ENCODE measurements at places on chromosomes 16 and 17.

DNA sequence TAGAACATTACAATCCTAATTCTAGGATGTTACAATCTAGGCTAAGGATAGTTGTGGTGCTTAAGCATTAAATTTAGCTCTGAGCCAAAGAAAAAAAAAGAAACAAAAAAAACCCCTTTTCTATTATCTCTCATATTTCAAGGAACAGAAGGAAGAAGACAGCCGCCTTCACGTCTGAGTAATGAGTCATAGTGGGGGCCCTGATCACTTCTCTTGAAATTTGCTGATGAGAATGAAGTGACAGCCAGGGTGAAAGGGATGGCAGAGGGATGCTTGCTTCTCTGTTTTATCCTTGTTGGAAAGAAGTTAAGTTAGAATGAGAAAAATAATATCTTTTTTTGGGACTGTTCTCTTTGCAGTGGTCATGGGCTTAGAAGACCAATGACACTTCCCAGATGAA is 82.6 kb upstream of the MPHOSPH6 start:
- no peak for DNase-seq
- peaks cover 2% of the 10 kb centered on the region for H3K4me1 ChIP-seq
- no peak overlapping the region for H3K27ac ChIP-seq
- H3K4me3 ChIP-seq, result no peak overlapping the region
- peaks cover 15% of the 10 kb centered on the region for H3K27me3 ChIP-seq

GRCh38 chr17:15409721-15410250 is 57.6 kb downstream of the CDRT4 start:
- no peak for DNase-seq
- H3K27me3 ChIP-seq, result no peaks in the 10 kb centered on the region
- no peak overlapping the region for H3K27ac ChIP-seq

GRCh38 chr17:82110298-82110697 is 12.3 kb upstream of the FASN start:
- no peaks in the 10 kb centered on the region for H3K36me3 ChIP-seq
- no peak for DNase-seq
- H3K27me3 ChIP-seq, result no peaks in the 10 kb centered on the region
- peaks cover 23% of the 10 kb centered on the region for H3K4me1 ChIP-seq
- peak overlapping the region; percentile 36 for H3K27ac ChIP-seq
- H3K4me3 ChIP-seq, result no peak overlapping the region

GRCh38 chr17:63834431-63835166 is 7.1 kb upstream of the FTSJ3 start:
- peaks cover 34% of the 10 kb centered on the region for H3K36me3 ChIP-seq
- H3K4me1 ChIP-seq, result peaks cover 44% of the 10 kb centered on the region
- DNase-seq, result peak; percentile 57
- H3K27me3 ChIP-seq, result no peaks in the 10 kb centered on the region
- H3K4me3 ChIP-seq, result no peak overlapping the region

- no peaks in the 10 kb centered on the region for H3K4me1 ChIP-seq
- H3K36me3 ChIP-seq, result no peaks in the 10 kb centered on the region
- peaks cover 11% of the 10 kb centered on the region for H3K27me3 ChIP-seq
- no peak overlapping the region for H3K4me3 ChIP-seq
Measured at GRCh38 chr17:34249478-34249877, 5.6 kb upstream of the CCL2 start.

DNA sequence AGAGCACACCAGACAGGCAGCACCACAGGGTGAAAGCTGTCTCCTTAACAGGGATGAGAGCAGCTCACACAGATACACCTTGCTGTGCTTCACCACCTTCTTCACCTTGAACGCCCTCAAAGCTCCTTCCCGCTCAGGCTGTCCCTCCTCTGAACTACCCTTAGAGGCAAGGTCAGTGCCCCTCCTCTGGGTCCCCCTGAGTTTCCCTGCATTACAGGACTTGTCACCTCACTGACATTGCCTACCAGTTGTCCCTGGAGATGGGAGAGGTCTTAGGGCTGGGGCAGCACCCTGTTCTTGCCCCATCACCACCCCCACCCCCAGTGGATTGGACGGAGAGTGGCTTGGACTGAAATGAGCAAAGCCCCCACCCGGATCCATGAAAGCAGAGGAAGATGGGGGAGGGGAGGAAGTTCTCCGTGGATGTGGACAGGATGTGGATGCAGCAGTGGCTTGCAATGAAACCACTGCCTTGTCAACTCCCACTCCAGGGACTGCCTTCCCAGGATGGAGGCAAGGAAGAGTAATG is 73.2 kb upstream of the CDH5 start:
- no peaks in the 10 kb centered on the region for H3K4me1 ChIP-seq
- no peak overlapping the region for H3K27ac ChIP-seq
- no peak overlapping the region for H3K4me3 ChIP-seq

DNA sequence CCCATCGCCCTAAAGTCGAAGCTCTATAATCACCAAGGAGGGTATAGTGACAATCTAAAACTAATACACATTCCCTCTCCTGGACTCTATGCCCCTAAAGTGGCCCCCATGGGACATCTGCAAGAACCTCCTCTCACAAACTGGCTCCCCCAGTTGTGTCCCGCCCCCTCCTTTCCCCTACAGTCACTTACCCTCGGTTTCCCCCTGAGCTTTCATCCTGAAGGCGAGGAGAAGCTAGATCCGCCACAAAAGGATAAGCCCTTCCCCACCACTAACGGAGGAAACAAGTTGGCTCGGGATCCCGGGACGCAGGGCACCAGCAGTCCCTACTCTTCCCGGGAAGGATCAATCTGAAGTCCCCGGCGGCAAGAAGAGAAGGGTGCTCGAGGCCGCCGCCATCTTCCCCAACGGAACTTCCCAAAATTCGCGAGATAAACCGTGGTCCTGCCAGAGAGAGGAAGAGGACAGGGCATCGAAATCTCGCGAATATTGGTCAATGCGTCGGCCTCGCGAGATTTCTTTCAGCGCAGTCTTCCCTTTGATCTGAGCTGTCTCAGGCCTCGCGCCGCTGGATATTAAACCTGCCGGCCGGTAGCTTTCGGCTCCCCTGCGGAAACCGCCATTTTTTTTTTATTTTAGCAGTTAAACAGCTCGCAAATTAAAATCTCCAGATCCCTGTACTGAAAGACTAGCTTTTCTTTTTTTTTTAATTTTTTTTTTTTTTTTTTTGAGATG is at the start of gene MED1:
Gene MED1, minus strand, starts transcription at position 417 of the 735 bp plus-strand sequence. Its CDS starts 201 bp downstream, at position 216.
- H3K36me3 ChIP-seq, result peaks cover 19% of the 10 kb centered on the region
- H3K4me1 ChIP-seq, result peaks cover 21% of the 10 kb centered on the region
- peak within 1 kb of the TSS; percentile 96 for H3K4me3 ChIP-seq
- H3K27me3 ChIP-seq, result no peaks in the 10 kb centered on the region
- DNase-seq, result peak; percentile 93

GRCh38 chr17:56819431-56820145 is 14.1 kb downstream of the C17orf67 start:
- H3K4me1 ChIP-seq, result peaks cover 8% of the 10 kb centered on the region
- no peaks in the 10 kb centered on the region for H3K36me3 ChIP-seq
- DNase-seq, result peak; percentile 67
- H3K27ac ChIP-seq, result no peak overlapping the region
- no peaks in the 10 kb centered on the region for H3K27me3 ChIP-seq
- no peak overlapping the region for H3K4me3 ChIP-seq

- DNase-seq, result no peak
- H3K4me1 ChIP-seq, result peaks cover 22% of the 10 kb centered on the region
- H3K27me3 ChIP-seq, result no peaks in the 10 kb centered on the region
- H3K27ac ChIP-seq, result no peak overlapping the region
- H3K36me3 ChIP-seq, result peaks cover 1% of the 10 kb centered on the region
Measured at GRCh38 chr16:67664871-67665270, 1.7 kb downstream of the ENKD1 start.

DNA sequence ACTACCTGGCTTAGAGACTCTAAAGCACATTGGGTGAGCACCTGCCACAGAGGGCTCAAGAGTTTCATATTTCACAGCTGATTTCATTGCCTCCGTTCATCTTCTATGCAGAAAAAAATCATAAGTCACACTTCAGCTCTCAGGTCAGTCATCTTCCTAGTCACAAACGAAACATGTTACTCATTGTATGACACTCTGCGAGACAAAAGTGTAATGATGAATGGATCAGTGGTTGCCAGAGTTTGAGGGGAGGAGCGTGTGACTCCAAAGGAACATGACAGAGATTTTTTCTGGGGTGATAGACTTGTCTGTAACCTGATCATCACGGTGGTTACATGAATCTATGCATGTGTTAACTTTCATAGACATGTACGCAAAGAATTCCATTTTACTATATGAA is 195.2 kb upstream of the CNTNAP4 start:
- H3K36me3 ChIP-seq, result no peaks in the 10 kb centered on the region
- no peaks in the 10 kb centered on the region for H3K4me1 ChIP-seq
- DNase-seq, result no peak
- H3K4me3 ChIP-seq, result no peak overlapping the region
- no peak overlapping the region for H3K27ac ChIP-seq

- peaks cover 10% of the 10 kb centered on the region for H3K4me1 ChIP-seq
- H3K4me3 ChIP-seq, result no peak overlapping the region
- H3K27ac ChIP-seq, result no peak overlapping the region
Measured at GRCh38 chr17:7380321-7380720, 568 bp upstream of the TNK1 start.

GRCh38 chr17:50596191-50597037 is 35.9 kb downstream of the CACNA1G start:
- H3K27me3 ChIP-seq, result peaks cover 3% of the 10 kb centered on the region
- H3K4me1 ChIP-seq, result no peaks in the 10 kb centered on the region
- no peak for DNase-seq
- no peaks in the 10 kb centered on the region for H3K36me3 ChIP-seq
- no peak overlapping the region for H3K27ac ChIP-seq

GRCh38 chr16:1639282-1639681 is 27.1 kb downstream of the CRAMP1 start:
- peaks cover 9% of the 10 kb centered on the region for H3K36me3 ChIP-seq
- DNase-seq, result no peak
- H3K4me1 ChIP-seq, result peaks cover 6% of the 10 kb centered on the region
- no peak overlapping the region for H3K4me3 ChIP-seq
- no peaks in the 10 kb centered on the region for H3K27me3 ChIP-seq
- H3K27ac ChIP-seq, result no peak overlapping the region

GRCh38 chr16:14366974-14367707 is 262.9 kb downstream of the PARN start:
- no peak overlapping the region for H3K27ac ChIP-seq
- H3K4me3 ChIP-seq, result no peak overlapping the region
- no peak for DNase-seq
- H3K4me1 ChIP-seq, result no peaks in the 10 kb centered on the region
- no peaks in the 10 kb centered on the region for H3K27me3 ChIP-seq

GRCh38 chr17:62092784-62093183 is 27.7 kb upstream of the MED13 start:
- no peak for DNase-seq
- no peak overlapping the region for H3K4me3 ChIP-seq
- H3K4me1 ChIP-seq, result peaks cover 5% of the 10 kb centered on the region
- H3K27ac ChIP-seq, result no peak overlapping the region
- H3K36me3 ChIP-seq, result no peaks in the 10 kb centered on the region

GRCh38 chr17:29807520-29808361 is 122.3 kb downstream of the SSH2 start:
- DNase-seq, result peak; percentile 53
- H3K36me3 ChIP-seq, result no peaks in the 10 kb centered on the region
- no peaks in the 10 kb centered on the region for H3K27me3 ChIP-seq
- H3K4me1 ChIP-seq, result peaks cover 10% of the 10 kb centered on the region
- no peak overlapping the region for H3K4me3 ChIP-seq

DNA sequence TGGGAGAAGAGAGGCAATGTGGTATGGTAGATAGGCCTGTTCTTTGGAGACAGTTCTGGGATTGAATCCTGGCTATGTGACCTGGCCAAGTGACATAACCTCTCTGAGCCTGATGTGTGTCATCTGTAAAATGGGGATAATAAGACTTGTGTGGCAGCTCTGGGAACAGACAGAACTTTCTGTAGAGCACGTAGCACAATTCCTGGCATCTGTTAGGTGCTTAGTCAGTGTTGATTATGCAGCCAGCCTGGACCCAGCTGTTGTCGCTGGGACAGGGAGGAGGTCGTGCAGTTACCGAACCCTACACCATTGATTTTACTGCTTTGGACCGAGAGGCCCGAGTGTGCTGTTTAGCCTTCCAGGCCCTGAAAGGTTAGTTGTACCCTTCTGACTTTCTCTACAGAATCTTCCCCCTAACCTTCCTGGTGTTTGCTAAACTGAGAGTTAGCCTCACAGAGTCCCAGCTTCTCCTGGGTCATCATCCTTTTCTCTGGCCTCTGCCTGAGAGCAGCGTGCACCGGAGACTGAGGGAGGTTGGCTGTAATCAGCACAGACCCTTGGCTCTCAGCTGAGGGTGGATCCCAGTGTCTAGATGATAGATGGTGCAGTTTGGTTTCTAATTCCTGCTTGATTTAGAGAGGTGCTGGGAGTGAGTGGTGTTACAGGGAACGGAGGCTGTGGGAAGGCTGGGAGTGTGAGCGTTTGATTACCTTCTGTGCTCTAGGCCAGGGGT is 31.9 kb downstream of the MSI2 start:
- no peak overlapping the region for H3K27ac ChIP-seq
- H3K27me3 ChIP-seq, result no peaks in the 10 kb centered on the region
- H3K4me1 ChIP-seq, result peaks cover 50% of the 10 kb centered on the region
- no peak for DNase-seq

- no peaks in the 10 kb centered on the region for H3K36me3 ChIP-seq
- no peak for DNase-seq
- H3K27me3 ChIP-seq, result no peaks in the 10 kb centered on the region
- no peak overlapping the region for H3K27ac ChIP-seq
Measured at GRCh38 chr17:50887705-50888245, 21.6 kb upstream of the TOB1 start.

DNA sequence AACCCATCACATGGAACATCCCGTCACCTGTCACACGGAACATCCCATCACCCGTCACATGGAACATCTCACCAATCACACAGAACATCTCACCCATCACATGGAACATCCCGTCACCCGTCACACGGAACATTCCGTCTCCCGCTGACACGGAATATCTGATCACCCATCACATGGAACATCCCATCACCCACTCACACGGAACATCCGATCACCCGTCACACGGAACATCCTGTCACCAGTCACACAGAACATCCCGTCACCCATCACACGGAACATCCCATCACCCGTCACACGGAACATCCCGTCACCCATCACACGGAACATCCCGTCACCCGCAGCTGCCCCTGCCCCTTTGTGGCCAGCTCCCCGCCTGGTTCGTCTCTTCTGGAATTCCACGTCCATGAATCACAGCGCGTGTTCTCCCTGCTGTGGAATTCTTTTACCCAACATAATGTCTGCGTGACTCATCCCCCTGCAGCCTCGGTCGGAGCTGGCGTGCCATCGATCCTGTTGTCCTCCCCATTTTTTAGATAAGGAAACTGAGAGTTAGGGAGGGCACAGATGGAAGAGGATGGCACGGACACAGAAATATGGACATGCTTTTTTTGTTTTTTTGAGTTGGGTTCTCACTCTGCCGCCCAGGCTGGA is 5.6 kb downstream of the CPNE7 start:
- peaks cover 2% of the 10 kb centered on the region for H3K4me1 ChIP-seq
- H3K36me3 ChIP-seq, result no peaks in the 10 kb centered on the region
- H3K27me3 ChIP-seq, result peaks cover 9% of the 10 kb centered on the region
- no peak overlapping the region for H3K27ac ChIP-seq
- no peak for DNase-seq
- H3K4me3 ChIP-seq, result no peak overlapping the region

GRCh38 chr17:14069251-14070021 is at the start of gene COX10:
Gene COX10 (plus strand): TSS chr17:14069504. CDS start chr17:14069606, 102 bp downstream.
- H3K4me3 ChIP-seq, result peak within 1 kb of the TSS; percentile 95
- DNase-seq, result peak; percentile 87
- peaks cover 37% of the 10 kb centered on the region for H3K4me1 ChIP-seq
- H3K27me3 ChIP-seq, result no peaks in the 10 kb centered on the region
- H3K36me3 ChIP-seq, result peaks cover 44% of the 10 kb centered on the region

- no peak for DNase-seq
- no peaks in the 10 kb centered on the region for H3K27me3 ChIP-seq
- no peak overlapping the region for H3K4me3 ChIP-seq
- H3K4me1 ChIP-seq, result peaks cover 44% of the 10 kb centered on the region
- no peak overlapping the region for H3K27ac ChIP-seq
Measured at GRCh38 chr17:19650826-19651225, 2.3 kb downstream of the ALDH3A2 start.

All from activated naive CD8-positive, alpha-beta T cell treated with anti-CD3 and anti-CD28 coated beads for 36 hours (primary cell).